ENCODE measurements at places on chromosomes 13 and 19.

DNA sequence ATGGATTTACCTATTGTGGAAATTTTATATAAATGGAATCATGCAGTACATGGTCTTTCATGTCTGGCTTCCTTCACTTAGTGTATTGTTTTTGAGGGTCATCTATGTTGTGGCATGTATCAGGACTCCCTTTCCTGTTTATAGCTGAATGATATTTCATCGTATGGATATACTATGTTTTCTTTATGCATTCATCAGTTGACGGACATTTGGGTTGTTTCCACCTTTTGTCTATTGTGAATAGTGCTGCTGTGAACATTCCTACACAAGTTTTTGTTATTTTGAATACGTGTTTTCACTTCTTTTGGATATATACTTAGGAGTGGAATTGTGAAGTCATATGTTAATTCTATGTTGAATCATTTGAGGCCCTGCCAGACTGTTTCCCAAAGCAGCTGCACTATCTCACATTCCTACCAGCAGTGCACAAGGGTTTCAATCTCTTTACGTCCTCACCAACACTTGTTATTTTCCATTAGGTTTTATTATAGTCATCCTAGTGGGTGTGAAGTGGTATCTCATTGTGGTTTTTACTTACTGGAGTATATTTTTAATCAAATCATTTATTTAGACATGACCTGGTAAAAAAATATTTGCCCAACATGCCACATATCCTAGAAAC, 262.7 kb downstream of the DLEU7 start:
- DNase-seq, result no peak

GRCh38 chr13:102914339-102914930, 68.6 kb downstream of the ERCC5 start:
- no peak for DNase-seq

DNA sequence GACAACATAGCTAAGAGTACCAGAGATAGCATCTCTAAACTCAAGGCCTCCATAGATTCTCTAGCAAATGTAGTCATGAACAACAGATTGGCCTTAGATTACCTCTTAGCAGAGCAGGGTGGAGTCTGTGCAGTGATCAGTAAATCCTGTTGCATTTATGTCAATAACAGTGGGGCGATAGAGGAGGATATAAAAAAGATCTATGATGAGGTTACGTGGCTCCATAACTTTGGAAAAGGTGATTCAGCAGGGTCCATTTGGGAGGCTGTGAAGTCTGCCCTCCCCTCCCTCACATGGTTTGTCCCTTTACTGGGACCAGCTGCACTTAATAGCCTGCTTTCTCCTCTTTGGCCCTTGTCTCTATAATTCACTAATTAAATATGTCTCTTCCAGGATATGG, 1.4 kb downstream of the ERVV-1 start:
- no peak for DNase-seq

DNA sequence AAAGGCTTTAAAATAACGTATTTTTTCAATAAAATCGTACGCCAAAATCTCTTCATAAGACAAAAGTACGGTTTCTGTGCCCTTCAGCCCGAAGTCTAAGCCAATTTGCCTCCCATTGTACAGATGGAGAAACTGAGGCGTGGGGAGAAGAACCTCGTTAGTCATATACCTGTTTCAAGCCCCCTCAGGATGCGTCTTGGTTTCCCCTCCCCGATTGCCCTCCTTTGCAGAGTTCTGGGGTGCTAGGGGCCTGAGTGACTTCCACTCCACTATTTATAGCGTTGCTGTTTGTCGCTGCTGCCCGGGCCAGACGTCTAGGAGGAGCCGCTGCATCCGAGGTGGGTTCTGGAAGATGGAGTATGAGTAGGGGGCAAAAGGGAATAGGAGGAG, 2.3 kb upstream of the LTBP4 start:
- no peak for DNase-seq

DNA sequence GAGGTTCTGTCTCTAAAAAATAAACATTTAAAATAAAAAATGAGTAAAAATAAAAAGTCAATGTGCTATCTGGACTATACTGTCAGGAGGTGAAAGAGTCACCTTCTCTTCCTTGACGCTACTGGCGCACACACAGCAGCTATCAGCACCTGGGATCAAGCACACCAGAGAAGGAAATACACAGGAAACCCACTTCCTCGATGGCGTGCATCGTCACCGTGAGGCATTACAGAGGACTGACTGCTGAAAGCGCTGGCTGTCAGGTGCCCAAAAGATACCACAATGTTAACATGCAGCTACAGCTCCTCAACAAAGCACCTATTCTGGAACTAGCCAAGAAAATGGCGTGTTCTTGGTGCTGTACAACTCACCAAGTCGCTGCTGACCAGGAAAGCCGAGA, 6.1 kb downstream of the SLC35E1 start:
- peak; percentile 42 for DNase-seq

- no peak for DNase-seq
Measured at GRCh38 chr13:47955836-47956235, 45.2 kb downstream of the SUCLA2 start.

GRCh38 chr13:27374126-27374613, 50.2 kb upstream of the GTF3A start:
- DNase-seq, result peak; percentile 59

GRCh38 chr19:2455851-2456570, 748 bp downstream of the LMNB2 start:
- peak; percentile 59 for DNase-seq

GRCh38 chr13:86870444-86870843, 800.7 kb upstream of the SLITRK5 start:
- DNase-seq, result no peak

DNA sequence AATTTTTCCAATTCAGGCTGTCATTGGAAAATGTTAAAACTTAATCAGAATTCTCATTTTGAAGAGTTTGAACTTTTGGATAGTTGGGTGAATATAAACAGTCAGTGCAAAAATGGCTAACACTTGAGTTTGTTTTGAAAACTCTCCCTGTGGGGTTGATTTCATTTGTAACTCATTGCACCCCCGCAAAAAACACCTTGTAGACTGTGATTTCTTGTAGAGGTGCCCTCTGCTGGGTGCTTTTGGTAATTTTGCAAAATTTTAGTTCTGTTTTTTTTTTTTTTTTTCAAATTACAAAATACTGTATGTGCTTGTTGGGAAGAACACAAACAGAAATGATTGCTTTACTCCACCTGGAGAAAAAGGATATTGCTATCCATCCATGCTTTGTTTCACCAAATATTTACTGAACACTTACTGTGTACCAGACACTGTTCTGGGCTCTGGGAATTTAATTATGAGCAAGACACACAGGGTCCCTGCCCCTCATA, 28.2 kb upstream of the GPI start:
- no peak for DNase-seq

GRCh38 chr13:60448907-60449510, 52.0 kb downstream of the TDRD3 start:
- peak; percentile 29 for DNase-seq

GRCh38 chr13:75307370-75307949, 174.5 kb downstream of the TBC1D4 start:
- DNase-seq, result no peak

DNA sequence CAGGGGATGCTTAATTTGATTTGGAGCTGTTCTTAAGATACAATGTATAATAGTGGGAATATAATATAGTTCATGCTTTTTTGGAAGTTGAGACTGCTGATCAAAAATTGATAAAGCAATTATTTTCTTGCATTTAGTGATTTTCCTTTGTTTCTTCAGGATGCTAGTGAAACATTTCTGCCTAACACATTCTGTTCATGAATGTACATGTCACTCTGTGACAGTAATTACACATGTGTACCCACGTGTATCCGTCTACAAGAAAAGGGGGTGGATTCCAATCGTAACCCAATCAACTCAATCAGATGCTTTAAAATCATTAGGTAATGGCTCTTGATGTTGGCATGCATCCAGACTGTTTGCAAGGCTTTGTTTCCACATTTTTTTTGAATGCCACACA, 5.0 kb upstream of the FRY start:
- DNase-seq, result no peak

- DNase-seq, result no peak
Measured at GRCh38 chr13:21039097-21039800, 22.1 kb downstream of the LATS2 start.

- DNase-seq, result no peak
Measured at GRCh38 chr13:109707742-109708617, 78.4 kb downstream of the IRS2 start.

DNA sequence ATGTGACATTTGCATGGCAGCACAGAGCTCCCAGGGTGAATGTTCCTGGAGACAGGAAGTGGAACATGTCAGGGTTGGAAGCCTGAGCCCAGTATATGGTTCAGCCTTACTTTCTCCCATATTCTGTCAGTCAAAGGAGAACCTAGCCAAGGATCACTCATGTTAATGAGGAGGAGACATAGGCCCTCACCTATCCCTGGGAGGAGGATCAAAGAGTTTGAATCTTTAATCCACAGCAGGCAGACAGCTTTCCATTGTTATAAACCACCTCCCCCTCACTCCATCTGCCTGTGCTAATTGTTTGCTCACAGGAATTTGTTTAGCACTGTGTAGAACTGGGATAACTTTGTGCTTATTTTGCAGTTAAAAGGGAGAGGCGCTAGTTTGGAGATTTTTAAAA, 1069.1 kb downstream of the EFNB2 start:
- DNase-seq, result no peak

DNA sequence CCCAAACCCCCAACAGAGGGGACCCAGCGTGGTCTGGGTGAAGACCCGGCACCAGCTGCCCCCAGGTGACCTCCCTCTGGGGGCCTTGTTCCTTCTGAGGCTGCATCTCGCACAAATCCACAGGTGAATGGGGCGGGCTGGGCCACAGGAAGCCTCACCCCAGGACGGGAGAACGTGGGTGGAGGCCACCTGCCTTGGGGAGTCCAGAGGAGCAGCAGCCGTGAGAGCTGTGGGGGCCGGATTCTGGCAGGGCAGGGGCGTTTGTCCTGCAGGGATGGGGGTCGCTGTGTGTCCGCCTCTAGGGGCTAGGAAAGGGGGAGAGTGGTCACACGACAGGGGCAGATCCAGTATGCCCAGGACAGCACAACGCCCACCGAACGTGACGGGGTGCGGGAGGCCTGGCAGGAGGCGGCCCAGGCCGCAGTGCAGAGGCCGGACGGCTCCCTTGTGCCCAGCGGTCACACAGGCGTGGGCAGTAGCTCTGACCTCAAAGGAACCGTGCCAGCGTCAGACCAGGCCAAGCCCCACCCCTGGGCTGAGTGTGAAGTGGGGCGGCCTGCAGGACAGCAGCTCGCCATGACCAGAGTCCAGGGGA, 6.7 kb downstream of the POLR2E start:
- DNase-seq, result no peak

GRCh38 chr13:87887459-87888123, 216.4 kb downstream of the SLITRK5 start:
- DNase-seq, result no peak

GRCh38 chr13:80605011-80605410, 264.1 kb upstream of the SPRY2 start:
- DNase-seq, result no peak

GRCh38 chr13:100594255-100594654, 5.7 kb upstream of the GGACT start:
- no peak for DNase-seq

DNA sequence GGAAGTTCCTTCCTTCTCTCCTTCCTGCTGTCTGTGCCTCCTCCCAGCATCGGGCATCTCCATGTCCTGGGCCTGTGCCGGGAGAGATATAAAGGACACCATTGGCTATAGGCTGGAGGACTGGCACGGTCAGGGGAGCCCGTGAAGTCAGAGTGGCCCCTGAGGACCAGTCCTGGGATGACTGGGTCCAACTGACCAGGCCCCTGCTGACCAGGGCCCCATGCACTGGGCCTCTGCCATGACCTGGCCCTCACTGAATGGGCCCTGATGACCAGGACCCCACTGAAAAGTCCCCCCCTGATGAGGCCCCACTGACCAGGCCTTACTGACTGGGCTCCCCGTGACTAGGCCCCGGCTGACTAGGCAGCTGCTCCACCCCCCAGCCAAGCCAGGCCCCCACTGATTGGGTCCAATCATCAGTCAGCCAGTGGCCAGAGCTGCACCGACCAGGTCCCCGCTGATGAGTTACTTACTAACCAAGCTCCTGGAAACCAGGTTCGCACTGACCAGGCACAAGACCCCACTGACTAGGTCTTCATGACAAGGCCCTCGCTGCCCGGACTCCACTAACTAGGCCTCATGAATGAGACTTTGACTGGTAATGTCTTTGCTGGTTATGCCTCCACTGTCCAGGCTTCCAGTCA, 20.0 kb upstream of the ZNF14 start:
- DNase-seq, result no peak

- peak; percentile 57 for DNase-seq
Measured at GRCh38 chr13:95677564-95678266, 776 bp downstream of the DNAJC3 start.

DNA sequence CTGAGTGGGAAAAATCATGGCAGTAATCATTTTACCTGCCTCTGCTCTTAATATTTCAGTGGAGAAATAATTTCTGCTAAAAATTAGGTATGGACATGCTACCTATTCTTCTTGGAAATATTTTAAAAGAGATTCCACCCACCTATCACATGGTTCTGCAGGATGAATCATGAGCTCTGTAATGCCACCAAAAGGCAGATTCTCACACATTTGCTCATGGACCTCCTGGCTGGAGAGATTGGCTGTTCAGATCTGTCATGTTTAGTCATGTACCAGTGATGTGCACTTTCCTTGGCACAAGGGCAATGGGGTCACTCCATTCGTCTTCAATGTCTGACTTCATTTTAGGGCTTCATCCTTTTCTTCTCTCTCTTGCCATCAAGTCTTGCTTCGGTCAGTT, 101.8 kb upstream of the MBNL2 start:
- no peak for DNase-seq

- DNase-seq, result no peak
Measured at GRCh38 chr19:35533201-35533821, at the start of gene GAPDHS. Gene GAPDHS (plus strand): TSS chr19:35533456. CDS start chr19:35533528, 72 bp downstream.

DNA sequence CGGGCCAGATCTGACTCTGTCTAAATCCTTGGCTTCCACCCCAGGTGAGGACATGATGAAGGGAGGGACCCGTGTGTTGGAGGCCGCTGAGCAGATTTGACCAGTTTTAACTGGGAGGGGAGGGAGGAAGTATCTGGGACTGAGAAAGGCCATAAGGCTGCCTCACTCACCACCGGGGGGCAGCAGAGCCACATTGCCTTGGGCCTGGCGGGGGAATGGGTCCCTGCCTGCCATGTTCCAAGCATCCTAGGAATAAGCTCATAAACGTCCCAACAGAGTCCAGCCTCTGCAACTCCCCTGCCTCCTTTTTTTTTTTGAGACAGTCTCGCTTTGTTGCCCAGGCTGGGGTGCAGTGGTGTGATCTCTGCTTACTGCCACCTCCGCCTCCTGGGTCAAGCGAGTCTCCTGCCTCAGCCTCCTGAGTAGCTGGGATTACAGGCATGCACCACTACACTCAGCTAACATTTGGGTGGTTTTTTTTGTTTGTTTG, 15.5 kb downstream of the MAST3 start:
- peak; percentile 96 for DNase-seq
